ENCODE measurements at places on chromosomes 5 and 9.

- DNase-seq: no peak
- no peak overlapping the region for H3K4me3 ChIP-seq
- H3K27ac ChIP-seq: no peak overlapping the region
- no peaks in the 10 kb centered on the region for H3K27me3 ChIP-seq
- no peaks in the 10 kb centered on the region for H3K4me1 ChIP-seq
Observed at GRCh38 chr5:166412191-166412590, 1879.3 kb upstream of the WWC1 start.

DNA sequence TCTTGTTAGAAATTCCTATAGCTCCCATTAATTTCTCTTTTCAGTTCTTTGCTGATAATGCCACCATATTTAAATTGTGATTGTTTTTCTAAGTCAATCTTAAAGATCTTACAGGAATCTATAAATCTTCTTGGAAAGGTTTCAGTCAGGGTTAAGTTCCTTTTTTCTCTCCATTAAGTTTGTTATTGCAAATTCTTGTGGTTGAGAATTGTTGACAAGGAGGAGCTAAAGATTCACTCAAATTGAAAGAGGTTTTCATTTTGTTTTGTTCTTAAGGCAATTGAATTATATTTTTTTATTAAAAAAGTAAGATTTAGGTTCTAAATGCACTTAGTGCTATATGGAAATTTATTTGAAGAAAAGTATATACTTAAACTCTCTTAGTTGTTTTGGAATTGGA lies 213.4 kb downstream of the PRR16 start:
- H3K27me3 ChIP-seq: no peaks in the 10 kb centered on the region
- H3K4me3 ChIP-seq: no peak overlapping the region
- no peaks in the 10 kb centered on the region for H3K4me1 ChIP-seq
- DNase-seq: no peak

GRCh38 chr9:113483676-113484257 lies 20.2 kb downstream of the RGS3 start:
- peaks cover 3% of the 10 kb centered on the region for H3K4me1 ChIP-seq
- H3K4me3 ChIP-seq: no peak overlapping the region
- H3K27ac ChIP-seq: no peak overlapping the region
- peak; percentile 15 for DNase-seq
- no peaks in the 10 kb centered on the region for H3K36me3 ChIP-seq
- H3K27me3 ChIP-seq: no peaks in the 10 kb centered on the region

GRCh38 chr5:16995372-16995771 lies 59.3 kb upstream of the MYO10 start:
- H3K4me3 ChIP-seq: no peak overlapping the region
- H3K36me3 ChIP-seq: no peaks in the 10 kb centered on the region
- no peaks in the 10 kb centered on the region for H3K4me1 ChIP-seq

GRCh38 chr5:116654925-116655324 lies 80.3 kb upstream of the SEMA6A start:
- no peak for DNase-seq
- H3K4me3 ChIP-seq: no peak overlapping the region
- no peaks in the 10 kb centered on the region for H3K27me3 ChIP-seq
- peaks cover 20% of the 10 kb centered on the region for H3K4me1 ChIP-seq
- no peak overlapping the region for H3K27ac ChIP-seq

- H3K4me1 ChIP-seq: no peaks in the 10 kb centered on the region
- H3K4me3 ChIP-seq: no peak overlapping the region
- peak; percentile 81 for DNase-seq
- H3K27me3 ChIP-seq: no peaks in the 10 kb centered on the region
- peaks cover 73% of the 10 kb centered on the region for H3K36me3 ChIP-seq
Observed at GRCh38 chr9:129006328-129007034, 21.6 kb downstream of the SH3GLB2 start.

- no peaks in the 10 kb centered on the region for H3K36me3 ChIP-seq
- no peak overlapping the region for H3K27ac ChIP-seq
- H3K4me1 ChIP-seq: no peaks in the 10 kb centered on the region
- H3K4me3 ChIP-seq: no peak overlapping the region
Observed at GRCh38 chr5:120988941-120989340, 524.8 kb downstream of the PRR16 start.

DNA sequence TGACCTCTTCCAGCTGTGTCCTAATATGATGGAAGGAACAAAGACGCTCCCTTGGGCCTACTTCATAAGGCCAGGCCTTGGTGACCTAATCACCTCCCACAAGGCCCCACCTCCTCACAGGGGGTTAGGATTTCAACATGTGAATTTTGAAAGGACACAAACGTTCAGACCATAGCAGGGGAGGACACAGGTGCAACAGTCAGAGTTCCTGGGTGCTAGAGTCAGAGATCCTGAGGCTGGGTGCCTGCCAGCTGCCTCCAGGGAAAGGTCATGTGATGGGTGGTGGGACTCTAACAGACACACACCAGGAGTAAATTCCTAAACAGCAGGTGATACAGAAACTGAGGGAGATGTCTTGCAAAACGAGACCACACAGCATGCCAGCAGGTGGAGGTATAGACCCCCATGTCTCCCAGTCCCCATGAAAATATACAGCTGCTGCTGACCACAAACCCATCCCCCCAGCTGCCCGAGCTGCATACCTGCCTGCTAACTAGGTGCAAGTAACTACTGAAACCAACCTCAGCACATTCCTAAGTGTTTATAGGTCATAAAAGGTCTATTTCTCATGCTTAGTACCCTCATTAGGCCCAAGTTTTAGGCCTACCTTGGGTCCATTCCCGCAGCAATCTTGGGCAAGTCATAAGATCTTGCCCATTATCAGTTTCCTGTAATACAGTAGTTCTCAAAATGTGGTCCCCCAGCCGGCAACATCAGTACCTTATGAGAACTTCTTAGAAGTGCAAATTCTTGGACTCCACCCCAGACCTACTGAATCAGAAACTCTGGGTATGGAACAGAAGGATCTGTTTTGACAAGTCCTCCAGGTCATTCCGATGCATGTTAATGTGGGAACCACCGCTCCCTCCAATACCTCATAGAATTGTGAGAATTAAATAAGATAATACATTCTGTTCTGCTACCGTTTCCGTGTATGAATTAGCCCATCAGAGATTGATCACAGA lies 245.3 kb downstream of the ENC1 start:
- H3K4me1 ChIP-seq: peaks cover 3% of the 10 kb centered on the region
- peaks cover 2% of the 10 kb centered on the region for H3K27me3 ChIP-seq
- DNase-seq: peak; percentile 79

- peaks cover 11% of the 10 kb centered on the region for H3K36me3 ChIP-seq
- no peak for DNase-seq
- no peak overlapping the region for H3K4me3 ChIP-seq
- no peak overlapping the region for H3K27ac ChIP-seq
Observed at GRCh38 chr9:38171926-38172325, 102.9 kb upstream of the SHB start.

DNA sequence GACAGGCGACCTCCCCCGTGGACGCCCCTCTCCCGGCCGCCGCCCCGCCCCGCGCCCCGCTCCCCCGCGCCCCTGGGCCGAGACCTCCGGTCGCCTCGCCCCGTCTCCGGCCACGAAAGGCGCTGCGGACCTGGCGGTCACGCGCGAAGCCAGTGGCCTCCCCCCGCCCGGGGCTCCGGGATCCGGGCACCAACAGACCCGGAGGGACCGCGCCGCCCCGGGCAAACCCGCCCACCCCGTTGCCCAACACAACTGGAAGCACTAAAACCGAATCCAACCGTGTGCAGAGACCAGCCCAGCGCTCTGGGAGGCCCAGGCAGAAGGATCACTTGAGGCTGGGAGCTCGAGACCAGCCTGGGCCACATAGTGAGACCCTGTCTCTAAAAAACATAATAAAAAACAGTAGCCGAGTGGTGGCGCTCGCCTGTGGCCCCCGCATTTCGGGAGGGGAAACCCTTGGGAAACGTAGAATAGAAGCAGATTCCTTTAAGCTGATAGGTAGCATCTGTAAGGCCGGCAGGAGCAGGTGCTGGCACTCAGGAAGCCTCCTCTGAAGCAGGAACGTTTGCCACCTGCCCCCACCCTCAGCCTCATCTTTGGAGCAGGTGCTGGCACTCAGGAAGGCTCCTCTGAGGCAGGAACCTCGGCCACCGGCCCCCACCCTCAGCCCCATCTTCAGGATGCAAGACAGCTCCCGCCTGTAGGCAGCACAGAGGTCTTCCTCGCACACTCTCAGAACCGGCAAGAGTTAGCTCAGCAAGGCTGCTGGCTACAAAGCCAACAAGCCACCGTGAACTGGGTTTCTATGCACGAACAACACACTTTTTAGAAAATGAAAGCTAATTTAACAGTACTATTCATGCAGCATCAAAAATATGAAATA lies 4.6 kb upstream of the SLC9A3 start:
- H3K36me3 ChIP-seq: no peaks in the 10 kb centered on the region
- H3K27me3 ChIP-seq: peaks cover 42% of the 10 kb centered on the region
- no peak overlapping the region for H3K27ac ChIP-seq
- peak overlapping the region; percentile 73 for H3K4me3 ChIP-seq
- no peak for DNase-seq

GRCh38 chr5:102421647-102422046 lies 77.2 kb downstream of the SLCO6A1 start:
- H3K4me3 ChIP-seq: no peak overlapping the region
- no peaks in the 10 kb centered on the region for H3K4me1 ChIP-seq
- no peak overlapping the region for H3K27ac ChIP-seq
- DNase-seq: peak; percentile 31
- H3K36me3 ChIP-seq: no peaks in the 10 kb centered on the region
- no peaks in the 10 kb centered on the region for H3K27me3 ChIP-seq

DNA sequence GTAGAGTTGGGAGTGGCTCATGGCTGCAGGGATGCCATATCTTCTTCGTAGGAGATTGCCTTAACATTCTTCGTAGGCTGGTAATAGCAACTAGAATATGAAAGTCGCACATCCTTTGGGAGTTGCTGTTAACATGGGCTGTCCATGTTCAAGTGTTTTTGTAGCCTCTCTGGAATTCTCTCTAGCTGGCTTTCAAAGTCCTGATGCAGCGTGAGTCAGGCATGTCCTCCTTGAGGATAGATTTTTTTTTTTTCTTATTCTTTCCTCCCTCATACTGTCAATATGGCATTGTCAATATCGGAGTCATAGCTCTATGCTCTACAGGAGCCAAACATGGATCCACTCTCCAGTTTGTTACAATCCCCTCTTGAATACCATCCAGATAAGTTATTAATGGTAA lies 494.8 kb upstream of the WWC1 start:
- DNase-seq: no peak
- no peak overlapping the region for H3K4me3 ChIP-seq
- no peaks in the 10 kb centered on the region for H3K36me3 ChIP-seq
- peaks cover 9% of the 10 kb centered on the region for H3K4me1 ChIP-seq
- no peaks in the 10 kb centered on the region for H3K27me3 ChIP-seq

DNA sequence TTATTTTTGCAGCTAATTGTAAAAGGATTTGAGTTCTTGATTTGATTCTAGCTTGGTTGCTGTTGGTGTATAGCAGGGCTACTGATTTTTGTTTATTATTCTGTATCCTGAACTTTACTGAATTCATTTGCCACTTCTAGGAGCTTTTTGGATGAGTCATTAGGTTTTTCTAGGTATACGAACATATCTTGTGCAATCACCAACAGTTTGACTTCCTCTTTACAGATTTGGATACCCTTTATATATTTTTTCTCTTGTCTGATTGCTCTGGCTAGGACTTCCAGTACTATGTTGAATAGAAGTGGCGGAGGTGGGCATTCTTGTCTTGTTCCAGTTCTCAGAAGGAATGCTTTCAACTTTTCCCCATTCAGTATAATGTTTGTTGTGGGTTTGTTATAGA lies 210.8 kb downstream of the FGF10 start:
- H3K4me3 ChIP-seq: no peak overlapping the region
- H3K27ac ChIP-seq: no peak overlapping the region
- H3K36me3 ChIP-seq: no peaks in the 10 kb centered on the region
- H3K27me3 ChIP-seq: no peaks in the 10 kb centered on the region

GRCh38 chr5:172771439-172772111 lies 580 bp upstream of the DUSP1 start:
- peaks cover 25% of the 10 kb centered on the region for H3K36me3 ChIP-seq
- peak overlapping the region; percentile 84 for H3K4me3 ChIP-seq
- H3K4me1 ChIP-seq: no peaks in the 10 kb centered on the region
- no peak for DNase-seq
- peaks cover 2% of the 10 kb centered on the region for H3K27me3 ChIP-seq
- H3K27ac ChIP-seq: no peak overlapping the region

GRCh38 chr5:57066924-57067596 lies 106.8 kb upstream of the GPBP1 start:
- H3K27ac ChIP-seq: no peak overlapping the region
- peaks cover 8% of the 10 kb centered on the region for H3K36me3 ChIP-seq
- no peak overlapping the region for H3K4me3 ChIP-seq
- DNase-seq: no peak

DNA sequence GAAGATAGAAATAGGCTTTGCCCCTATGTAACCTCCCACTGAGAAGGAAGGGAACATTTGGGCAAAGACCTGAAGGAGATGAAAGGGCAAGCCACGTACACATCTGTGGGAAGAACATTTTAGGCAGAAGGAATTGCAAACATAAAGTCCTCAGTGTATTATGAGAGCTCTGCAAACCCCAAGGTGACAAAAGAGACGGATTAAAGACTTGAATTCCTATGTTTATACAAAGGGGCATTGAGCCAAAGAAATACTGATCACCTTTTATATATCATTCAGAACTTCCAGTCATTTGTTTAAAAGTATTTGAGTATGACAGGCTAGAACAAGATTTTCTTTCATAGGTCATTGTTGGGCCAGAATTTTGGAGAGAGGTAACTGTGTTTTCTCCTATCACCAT lies 90.2 kb upstream of the ATG10 start:
- H3K36me3 ChIP-seq: no peaks in the 10 kb centered on the region
- no peaks in the 10 kb centered on the region for H3K4me1 ChIP-seq

GRCh38 chr9:96486386-96487028 lies 36.5 kb downstream of the HABP4 start:
- no peak overlapping the region for H3K4me3 ChIP-seq
- no peak overlapping the region for H3K27ac ChIP-seq
- H3K27me3 ChIP-seq: no peaks in the 10 kb centered on the region
- no peak for DNase-seq
- H3K4me1 ChIP-seq: no peaks in the 10 kb centered on the region

GRCh38 chr5:128462330-128462729 lies 75.7 kb downstream of the FBN2 start:
- no peaks in the 10 kb centered on the region for H3K4me1 ChIP-seq
- H3K4me3 ChIP-seq: no peak overlapping the region
- peaks cover 28% of the 10 kb centered on the region for H3K36me3 ChIP-seq
- H3K27ac ChIP-seq: no peak overlapping the region
- no peak for DNase-seq

DNA sequence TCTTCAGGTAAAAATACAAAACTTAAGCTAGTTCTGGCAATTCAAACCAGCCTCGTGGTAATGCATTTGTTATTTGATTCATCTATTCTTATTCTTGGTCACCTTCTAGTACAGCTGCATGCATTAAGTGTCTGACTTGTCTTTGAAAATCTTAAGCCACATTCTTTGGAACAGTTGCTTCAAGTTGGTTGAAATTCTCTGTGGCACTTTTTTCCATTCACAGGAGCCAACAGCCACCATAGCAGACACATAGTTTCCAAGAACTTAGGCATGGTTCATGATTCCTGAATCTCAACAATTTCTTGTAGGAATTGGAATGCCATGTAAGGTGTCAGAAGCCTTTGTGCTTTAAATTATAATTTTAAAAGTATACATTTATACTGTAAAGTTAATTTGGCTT lies 47.4 kb upstream of the MEF2C start:
- H3K27me3 ChIP-seq: no peaks in the 10 kb centered on the region
- H3K27ac ChIP-seq: no peak overlapping the region
- no peaks in the 10 kb centered on the region for H3K36me3 ChIP-seq

- DNase-seq: no peak
- H3K36me3 ChIP-seq: peaks cover 18% of the 10 kb centered on the region
- no peaks in the 10 kb centered on the region for H3K27me3 ChIP-seq
- H3K27ac ChIP-seq: no peak overlapping the region
- H3K4me1 ChIP-seq: no peaks in the 10 kb centered on the region
Observed at GRCh38 chr5:2958976-2959375, 207.5 kb upstream of the IRX2 start.

GRCh38 chr5:38772471-38772870 lies 73.3 kb upstream of the OSMR start:
- H3K4me1 ChIP-seq: peaks cover 2% of the 10 kb centered on the region
- no peak overlapping the region for H3K27ac ChIP-seq
- no peak for DNase-seq
- H3K36me3 ChIP-seq: no peaks in the 10 kb centered on the region
- no peak overlapping the region for H3K4me3 ChIP-seq

Data from H9 (cell line).